NCI-H82 (cell line): ENCODE measurements at places on chromosomes 11 and 22.

DNA sequence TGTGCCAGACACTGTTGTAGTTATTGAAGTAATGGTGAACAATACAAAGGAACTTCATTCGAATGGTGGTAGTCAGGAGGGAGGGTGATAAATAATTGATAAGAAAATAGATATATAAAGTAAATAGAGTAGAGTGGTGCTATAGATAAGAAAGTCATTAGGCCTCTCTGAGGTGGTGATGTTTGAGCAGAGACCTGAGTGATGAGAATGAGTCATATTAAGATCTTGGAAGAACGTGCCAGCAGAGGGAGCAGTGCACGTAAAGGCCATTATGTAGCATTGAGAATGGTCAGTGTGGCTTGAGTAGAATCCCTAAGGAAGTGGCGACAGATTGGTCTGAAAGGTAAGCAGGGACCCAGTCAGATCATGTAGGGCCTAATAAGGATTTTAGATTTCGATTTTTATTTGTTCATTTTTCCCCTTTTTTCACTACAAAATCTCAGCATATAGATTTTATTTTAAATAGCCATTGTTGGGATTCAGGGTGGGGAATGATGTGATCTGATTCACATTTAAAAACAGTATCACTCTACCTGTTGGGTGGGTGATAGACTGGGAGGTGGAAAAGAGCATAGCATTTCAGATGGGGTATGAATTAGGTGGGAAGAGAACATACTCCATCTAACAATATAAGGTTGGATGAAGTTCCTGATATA, 44.7 kb downstream of the CCDC90B start:
- peak; percentile 83 for DNase-seq

DNA sequence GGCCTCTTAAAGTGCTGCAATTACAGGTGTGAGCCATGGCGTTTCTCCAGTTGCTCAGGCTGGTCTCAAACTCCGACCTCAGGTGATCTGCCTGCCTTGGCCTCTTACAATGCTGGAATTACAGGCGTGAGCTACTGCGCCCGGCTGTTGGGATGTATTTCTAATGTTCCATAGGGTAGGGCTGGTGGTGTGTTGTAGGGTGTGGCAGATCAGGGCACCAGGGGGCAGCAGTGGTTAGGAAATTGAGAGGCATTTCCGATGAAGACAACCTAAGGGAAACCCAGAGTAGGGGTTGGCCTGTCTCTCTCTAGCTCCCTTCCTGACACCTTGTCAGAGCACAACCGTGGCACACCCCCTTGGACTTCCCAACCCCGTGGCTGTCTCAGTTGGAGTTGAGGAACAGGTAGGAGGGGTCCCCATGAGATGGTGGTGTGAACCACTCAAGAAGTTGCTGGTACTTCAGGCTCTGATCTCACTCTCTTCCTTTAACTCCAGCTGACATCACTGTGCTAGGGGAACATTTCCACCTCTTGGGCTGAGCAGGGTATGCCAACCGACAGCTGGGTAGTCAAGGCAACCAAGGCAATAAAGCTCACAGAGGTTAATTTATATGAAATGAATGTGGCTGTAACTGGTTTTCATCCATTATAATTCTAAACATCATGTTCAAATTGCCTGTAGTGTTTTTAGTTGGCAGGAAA, 33.0 kb downstream of the YWHAH start:
- peak; percentile 82 for DNase-seq

DNA sequence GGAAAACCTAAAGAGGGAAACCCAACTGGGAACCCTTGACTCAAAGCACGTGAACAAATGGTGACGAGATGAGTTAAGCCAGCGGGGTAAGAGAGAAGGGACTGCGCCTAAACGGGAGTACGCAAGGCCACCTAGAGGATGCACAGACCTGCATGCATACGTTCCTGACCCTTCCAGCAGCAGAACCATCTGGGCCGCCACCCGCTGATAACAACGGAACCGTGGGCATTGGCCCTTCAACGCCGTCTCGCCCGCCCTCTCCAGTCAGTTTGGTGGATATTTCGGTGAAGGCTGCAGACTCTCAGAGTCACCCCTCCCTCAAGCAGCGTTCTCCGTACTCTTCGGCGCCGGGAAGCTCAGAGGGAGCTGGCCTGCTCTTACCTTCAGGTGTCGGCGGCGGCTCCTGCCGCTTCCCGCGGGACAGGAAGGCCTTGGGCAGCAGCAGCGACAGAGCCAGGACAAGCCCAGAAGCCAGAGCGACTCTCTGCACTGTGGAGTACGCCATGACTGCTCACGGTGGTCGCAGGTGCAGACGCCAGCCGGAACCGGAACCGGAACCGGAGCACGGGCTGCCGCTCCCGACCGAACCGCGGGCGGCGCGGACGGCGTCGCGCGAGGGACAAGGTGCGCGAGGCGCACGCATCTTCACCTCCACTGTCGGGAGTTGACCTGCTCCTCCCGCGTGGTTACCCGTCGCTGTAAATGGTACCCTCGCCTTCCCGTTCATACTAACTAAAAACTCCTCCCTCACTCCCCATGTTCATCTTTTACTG, at the start of gene RIC3:
Gene RIC3 (minus strand): TSS at position 541 of the 773 bp plus-strand sequence. CDS start 36 bp downstream, at position 505.
- peak; percentile 64 for DNase-seq

DNA sequence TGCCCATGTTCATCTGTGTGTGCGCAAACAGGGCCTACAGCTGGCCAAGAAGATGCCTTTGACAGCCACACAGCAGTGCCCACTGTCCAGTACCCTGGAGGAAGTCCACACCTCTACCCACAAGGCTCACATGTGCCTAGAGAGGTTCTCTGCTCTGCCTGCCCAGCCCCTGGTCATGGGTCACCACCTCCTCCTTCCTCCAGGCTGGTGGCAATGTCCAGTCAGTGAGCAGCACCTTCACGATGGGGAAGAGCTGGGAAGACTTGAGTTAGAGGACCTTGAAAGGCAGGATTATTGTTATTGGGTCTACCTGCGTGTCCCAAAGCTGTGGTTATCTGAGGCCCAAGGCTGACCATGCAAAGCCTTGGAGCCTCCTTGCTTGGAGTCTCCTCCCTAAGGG, 28.4 kb upstream of the TTC12 start:
- no peak for DNase-seq

DNA sequence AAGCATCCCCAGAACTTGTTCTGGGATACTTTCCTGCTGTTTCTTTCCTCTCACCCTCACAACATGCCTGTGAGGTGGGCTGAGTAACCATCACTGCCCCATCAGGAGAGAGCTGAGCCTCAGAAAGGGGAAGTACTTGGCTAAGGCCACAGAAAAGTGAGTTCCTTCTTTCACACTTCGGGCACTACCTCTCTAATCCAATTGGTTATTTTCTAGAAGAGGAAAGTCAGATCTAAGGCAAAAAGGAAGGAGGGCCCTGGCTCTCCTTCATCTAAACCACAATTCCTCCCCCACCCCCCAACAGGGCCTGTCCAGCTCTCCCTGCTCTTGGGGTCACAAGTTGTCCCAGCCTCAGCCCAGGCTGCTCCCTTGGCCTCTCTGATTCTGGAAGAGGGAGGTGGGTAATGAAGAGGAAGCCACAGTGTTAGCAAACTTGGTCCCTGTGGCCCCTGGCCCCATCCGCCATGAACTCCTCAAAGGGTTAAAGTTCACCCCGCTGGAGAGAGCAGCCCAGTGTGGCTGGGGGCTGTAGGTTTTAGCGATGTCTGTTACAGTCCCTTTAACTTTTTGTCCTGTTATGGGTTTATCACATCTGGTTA, 34.0 kb downstream of the SLC22A12 start:
- DNase-seq = no peak

GRCh38 chr11:20066013-20066782, 94.1 kb downstream of the DBX1 start:
- no peak for DNase-seq

DNA sequence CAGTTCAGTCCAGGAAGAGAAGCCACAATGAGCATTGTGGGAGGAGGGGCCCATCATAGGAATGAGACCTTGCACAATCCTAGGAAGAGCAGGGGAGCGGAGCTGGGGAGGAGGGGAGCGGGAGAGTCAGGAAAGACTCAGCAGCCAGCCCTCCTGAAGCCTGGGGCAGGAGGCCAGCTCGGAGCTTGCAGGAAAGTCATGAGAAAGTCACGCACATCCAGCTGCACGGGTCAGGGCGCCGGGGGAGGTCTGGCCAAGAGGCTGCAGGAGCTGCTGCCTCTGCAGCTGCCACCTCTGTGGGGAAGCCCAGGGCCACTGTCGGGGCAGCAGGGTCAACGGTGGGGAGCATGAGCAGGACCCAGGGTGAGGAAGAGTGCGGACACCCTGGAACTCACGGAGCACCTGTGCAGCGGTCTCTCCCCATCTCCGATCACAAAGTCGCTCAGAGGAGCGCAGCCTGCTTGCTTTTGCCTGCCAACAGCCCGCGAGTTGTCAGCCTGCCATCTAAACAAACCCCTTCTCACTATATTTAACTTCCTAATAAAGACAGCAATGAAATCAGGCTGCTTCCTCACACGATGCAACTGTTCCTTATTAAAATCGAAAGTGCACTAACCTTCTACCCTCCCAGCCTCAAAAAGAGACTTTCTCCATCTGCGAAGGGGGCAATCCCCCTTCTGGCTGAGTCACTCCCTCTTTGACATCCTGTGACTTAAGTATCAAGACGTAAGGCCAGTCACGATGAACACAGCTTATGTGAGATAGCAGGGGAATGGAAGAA, 52.9 kb upstream of the RTL6 start:
- no peak for DNase-seq

- DNase-seq = no peak
These were observed 105.2 kb upstream of the TMEM45B start for GRCh38 chr11:129710423-129710822.

DNA sequence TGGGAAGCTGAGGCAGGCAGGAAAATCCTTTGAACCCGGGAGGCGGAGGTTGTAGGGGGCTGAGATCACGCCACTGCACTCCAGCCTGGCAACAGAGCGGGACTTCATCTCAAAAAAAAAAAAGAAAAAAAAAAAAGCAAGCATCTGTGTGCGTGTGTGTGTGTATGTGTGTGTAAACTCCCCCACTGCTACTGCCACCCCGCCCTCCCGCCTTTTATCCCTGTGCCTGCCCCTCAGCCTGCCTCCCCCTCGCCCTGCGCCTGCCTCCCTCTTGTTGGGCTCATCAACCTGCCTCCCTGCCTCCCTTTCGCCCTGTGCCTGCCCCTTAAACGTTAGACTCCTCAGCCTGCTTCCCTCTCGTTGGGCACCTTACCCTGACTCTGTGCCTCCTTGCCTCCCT, 18.0 kb downstream of the TMEM258 start:
- DNase-seq = no peak

DNA sequence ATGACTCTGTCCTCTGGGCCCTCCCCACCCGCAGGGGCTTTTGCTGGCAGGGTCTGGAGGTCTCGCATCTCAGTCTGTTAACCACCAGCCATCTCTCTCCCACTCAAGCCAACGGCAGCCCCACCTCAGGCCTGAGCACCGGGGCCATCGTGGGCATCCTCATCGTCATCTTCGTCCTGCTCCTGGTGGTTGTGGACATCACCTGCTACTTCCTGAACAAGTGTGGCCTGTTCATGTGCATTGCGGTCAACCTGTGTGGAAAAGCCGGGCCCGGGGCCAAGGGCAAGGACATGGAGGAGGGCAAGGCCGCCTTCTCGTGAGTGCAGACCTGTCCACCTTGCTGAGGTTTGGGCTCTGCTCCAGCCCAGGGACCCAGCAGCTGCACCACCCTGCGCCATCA, 44.3 kb upstream of the TTC12 start:
- no peak for DNase-seq

DNA sequence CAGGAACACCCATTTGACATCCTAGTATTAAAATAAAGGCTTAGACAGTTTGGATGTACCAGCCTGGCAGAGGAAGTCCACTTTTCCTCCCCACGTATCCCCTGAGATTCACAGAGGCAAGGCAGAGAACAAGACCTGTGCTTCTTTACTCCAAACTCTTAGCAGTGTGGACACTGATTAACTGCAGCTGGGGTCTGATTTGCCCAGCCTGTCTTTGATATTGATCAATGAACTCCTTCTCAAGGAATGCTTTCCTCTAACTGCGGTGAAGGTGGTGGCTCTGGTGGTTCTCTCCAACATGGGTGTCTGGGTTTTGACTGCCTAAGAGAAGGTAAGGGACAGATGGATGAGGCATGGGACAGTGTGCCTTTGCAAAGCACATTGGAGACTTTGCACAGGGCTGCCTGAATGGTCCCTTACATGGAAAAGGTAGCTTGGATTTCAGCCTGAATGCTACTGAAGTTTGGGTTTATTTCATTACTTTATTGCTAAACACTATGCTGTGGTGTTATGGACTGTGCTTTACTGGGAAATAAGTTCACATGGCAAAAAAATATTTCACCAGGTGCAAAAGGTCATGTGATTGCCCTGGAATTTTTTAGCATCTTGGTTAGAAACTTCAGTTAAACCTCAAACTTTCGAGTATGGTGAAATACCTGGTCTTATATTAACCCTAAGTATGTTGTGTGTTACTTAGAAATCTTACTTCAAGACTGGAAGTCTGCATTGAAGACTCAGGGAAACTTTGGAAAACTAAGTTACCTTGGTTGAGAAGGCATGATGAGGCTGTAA, 1.8 kb downstream of the GAS2 start:
- DNase-seq = no peak

- no peak for DNase-seq
These were observed 69.5 kb downstream of the JAM3 start for GRCh38 chr11:134138376-134138775.

DNA sequence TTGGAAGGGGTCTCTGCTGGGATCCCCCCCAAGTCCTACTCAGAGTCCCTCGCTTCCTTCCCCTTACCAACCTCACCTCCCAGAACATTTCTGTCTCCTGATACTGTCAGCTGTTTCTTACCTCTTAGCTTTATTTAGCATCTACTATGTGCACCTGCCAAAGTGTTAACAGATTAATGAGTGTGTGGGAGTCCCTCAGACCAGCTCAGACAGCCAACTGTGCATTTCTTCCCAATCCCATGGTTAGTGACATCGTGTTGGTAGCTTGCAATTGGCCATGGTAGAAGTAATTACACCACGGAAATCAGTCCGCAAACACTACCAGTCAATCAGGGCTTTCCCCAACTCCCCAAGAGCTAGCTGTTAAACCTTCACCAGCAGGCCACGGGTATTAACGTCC, 150.6 kb downstream of the DSCAML1 start:
- no peak for DNase-seq

DNA sequence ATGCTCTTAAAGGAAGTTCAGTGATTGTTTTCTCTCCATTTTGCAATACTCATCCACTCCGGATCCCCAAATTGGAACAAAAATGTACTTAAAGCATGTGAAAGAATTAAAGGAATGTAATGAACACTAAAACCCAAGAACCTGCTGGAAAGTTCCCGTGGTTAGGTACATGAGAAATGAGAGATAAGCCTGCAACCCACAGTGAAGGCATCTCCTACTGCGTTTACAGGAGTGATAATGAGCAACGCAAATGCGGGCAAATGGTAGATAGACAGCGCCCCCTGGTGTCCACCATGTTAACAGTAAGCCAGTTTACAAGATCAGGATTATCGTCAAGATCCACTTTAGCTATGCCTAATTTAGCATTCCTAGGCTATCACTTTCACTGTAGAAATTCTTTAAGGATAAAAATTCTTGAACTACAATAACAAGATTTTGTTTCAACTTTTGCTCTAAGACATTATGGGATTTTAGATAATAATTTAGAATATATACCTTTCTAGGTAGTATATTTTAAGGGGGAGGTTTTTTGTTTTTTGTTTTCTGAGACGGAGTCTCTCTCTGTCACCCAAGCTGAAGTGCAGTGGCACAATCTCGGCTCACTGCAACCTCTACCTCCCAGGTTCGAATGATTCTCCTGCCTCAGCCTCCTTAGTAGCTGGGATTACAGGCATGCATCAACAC, 29.9 kb downstream of the ALG9 start:
- DNase-seq = peak; percentile 91

GRCh38 chr11:78138291-78138690, 1.1 kb downstream of the ALG8 start:
- DNase-seq = no peak
